ENCODE measurements at places on chromosomes 2 and 18.

DNA sequence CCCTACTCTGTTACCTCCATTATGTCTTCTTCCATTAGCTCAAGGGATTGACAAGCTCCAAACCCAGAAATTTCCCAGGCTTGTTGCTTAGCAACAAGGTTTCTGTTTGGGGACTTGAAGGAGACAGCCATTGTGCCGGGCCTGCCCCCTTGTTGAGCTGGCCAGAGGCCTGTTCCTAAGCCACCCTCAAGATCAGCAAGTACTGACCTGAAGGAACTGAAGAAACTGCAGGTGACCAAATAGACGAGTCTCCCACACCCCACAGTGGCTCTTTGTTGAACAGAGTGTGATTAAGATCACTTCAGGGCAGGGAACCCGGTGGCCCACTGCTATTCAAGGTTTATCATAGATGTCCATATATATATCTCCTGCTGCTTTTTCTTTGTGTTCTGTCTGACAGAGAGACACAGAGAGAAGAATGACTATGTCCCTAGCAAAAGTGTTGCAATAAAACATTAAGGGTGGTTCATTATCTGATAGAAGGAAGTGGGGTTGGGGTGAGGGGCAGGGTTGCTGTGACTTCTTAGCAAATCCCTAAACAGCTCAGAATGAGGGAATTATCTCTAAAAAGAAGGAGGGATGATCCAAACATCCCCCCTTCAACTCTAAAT is 69.2 kb downstream of the RNF144A start:
- DNase-seq: no peak

DNA sequence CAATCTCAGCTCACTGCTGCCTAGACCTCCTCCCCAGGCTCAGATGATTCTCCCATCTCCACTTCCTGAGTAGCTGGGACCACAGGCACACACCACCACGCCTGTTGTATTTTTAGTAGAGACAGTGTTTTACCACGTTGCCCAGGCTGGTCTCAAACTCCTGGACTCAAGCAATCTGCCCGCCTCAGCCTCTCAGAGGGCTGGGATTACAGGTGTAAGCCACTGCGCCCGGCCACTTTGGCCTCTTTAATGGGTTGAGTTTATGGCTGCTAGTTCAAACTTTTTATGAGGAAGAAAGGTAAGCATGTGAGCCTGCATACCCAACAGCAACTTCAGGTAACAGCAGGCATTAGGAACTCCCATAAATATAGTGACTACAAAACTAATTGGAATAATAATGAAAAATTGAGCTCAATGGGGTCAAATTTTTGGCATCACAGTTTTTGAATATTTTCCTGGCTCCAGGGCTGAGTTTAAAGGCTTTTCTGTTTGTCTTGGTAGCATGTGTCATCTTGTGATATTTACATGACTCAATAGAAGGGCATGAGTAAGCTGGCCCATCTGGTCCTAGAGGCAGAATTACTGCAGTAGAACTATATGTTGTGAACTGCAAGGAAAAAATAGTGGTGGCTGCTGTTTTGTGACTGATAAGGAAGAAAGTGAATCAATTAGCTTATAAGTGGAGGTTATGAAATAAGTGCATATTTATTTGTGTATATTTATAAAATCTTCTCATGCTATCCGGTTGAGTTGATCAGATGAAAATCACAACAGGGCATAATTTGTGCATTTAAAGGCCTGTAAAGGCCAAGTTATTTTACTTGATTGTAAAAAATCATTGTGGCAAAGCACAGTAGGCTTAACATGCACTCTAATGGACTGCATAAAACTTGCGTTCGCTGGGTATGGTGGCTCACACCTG is 24.8 kb downstream of the GALM start:
- DNase-seq: no peak

- no peak for DNase-seq
Measured at GRCh38 chr2:241275504-241275903, 40.0 kb downstream of the HDLBP start.

- DNase-seq: no peak
Measured at GRCh38 chr2:125684256-125684655, 971.7 kb upstream of the GYPC start.

DNA sequence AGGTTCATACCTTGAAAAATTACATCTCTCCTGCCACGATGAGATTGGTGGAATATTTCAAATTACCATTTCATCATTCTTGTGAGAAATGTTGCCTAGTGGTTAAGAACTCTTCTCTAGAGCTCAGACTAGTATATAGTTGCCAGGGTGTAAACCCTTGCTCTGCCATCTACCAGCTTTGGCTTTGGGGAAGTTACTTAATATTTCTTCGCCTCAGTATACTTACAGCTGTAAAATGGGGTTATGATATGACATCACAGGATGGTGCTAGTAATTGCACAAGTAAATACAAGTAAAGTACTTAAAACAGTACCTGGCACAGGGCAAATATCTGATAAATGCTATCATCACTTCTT is 1.5 kb downstream of the SPOPL start:
- no peak for DNase-seq

Data from stimulated activated CD4-positive, alpha-beta T cell treated with anti-CD3 and anti-CD28 coated beads, TNF-alpha, amount 100 ng/mL, for 48 hours (primary cell).